ENCODE measurements at places on chromosomes 7 and 10.

- no peak for DNase-seq
Measured at GRCh38 chr10:94288361-94289101, 74.2 kb downstream of the NOC3L start.

DNA sequence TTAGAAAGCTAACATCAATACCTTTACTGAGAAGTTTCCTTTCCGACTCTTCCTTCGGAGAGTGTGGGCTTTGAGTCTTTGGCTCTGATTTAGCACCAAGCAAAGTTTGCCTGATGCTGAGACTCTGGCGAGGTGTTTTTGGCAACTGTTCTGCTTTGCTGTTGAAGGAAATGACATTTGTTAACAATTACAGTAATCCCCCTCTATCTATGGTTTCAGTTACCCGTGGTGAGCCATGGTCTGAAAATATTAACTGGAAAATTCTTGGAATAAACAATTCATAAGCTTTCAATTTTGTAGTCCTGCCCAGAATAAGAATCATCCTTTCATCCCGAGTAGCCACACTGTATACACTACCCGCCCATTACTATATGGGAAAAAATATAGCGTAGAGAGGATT, 126.3 kb downstream of the ARHGAP21 start:
- no peak for DNase-seq

- DNase-seq: no peak
Measured at GRCh38 chr7:133217773-133218172, 35.1 kb upstream of the EXOC4 start.

GRCh38 chr7:132152131-132152889, 424.0 kb downstream of the PLXNA4 start:
- no peak for DNase-seq

DNA sequence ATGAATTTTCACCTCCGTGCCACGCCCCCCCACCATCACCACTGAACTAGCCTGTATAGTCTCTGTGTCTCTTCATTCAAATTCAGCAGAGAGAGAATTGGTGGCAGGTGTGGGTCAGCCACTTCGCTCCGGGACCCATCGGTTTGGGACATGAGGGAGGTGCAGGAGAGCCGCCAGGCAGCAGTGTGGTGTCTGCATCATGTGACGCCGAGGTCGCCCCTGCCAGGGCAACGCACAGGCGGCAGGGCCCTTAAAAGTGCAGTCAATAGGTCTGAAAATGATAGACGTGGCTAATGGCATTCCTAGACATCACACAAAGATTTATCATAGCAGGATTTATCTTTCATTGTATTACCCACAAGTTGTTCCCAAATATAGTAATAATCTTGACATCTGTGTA, 100.6 kb upstream of the RNF32 start:
- DNase-seq: no peak

- DNase-seq: no peak
Measured at GRCh38 chr10:120394446-120394845, 62.6 kb upstream of the PLPP4 start.

- DNase-seq: no peak
Measured at GRCh38 chr7:46939558-46939957, 642.4 kb downstream of the TNS3 start.

GRCh38 chr7:69597278-69598076, 798 bp upstream of the AUTS2 start:
- DNase-seq: no peak

GRCh38 chr10:110765513-110766319, 106.0 kb upstream of the PDCD4 start:
- DNase-seq: peak; percentile 25

DNA sequence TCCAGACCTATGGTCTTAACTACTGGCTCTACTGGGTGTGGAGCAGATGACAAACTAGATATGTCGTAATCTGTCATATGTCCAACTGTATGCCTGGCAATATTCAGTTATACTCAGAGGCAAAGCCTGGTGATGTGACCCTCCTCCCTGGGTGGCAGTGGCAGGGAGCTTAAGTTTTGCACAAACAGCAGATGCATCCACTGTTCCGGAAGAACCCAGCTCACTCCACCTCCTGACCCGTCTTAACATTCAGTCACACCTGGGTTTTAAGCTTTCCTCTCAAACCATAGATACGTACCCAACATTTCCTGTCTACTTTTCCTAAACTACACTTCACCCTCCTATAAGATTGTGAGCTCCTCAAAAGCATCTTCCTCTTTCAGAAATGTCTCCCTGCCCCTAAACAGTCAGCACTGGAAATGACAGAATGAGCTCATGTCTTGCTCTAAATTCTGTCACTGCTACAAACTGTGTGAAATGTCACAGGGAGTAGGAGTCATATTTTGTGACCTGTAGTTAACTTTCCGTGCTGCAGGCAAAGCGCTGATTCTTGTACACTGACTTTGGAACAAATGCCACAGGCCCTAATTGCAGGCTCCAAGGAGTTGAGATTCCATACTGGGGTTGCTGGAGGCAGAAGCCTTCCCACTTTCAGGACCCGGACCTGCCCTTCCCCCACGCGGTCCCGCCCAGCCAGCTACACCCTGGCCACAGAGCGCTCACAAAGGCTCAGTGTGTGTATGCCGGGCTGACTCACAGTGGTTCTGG, 23.9 kb downstream of the SCD start:
- DNase-seq: no peak

DNA sequence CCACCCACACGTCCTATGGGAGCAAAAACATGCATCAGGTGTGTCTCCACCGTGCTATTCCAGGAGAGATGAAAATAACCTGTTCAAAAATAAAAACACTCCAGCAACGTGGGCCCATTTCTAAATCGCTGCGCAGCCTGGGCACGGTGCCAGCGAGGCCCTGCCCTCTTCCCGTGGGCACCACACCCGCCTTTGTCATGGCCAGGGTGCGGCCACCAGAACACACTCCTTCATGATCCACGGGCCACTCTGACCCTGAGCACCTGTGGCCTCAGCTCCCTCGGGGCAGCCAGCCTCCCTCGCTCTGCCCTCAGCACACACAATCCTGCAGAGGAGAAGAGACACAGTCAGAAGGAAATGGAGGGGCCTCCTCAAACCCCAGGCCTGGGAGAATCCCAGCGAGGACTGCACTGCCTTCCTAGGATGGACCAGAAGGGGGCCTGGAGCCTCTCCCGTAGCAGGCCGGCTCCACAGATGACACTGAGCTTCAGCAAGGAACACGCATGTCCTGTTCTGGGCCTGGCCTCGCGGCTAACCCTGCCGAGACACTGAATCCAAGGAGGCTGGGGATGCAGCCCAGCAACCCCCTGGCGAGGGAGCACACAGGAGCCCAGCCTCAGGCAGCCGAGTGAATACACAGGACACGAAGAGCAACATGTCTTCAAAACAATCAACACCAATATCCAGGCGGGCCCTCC, 169.0 kb downstream of the MAD1L1 start:
- DNase-seq: no peak

DNA sequence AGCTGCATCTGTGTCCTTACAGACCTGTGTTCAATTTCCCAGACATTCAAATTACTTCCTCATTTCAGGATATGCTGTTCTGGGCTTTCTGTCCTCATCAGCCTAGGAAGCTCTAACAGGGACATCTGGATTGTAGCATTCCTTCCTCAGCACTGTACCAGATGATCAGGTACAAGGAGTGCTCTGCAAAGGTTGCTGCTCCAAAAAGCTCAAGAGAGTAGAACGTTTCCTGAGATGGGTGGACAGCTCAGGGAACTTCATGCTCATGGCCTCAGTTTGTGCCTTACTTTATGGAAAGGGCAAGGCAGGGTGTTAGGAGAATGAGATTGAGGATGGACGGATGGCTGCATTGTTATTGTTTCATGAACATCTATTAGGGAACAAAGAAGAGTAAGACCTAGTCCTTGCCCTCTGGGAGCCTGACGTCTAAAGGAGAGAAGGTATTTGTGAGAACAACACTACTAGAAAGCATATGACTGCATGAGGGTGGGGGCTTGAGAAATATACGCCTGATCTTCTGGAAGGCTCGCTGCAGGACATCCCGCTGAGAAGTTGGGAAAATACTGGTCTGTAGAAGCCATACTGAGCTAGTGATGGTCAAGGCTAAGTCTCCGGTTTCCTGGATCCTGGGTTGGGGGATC, 10.5 kb upstream of the ZNF212 start:
- DNase-seq: no peak

GRCh38 chr10:104664205-104664604, 23.1 kb downstream of the SORCS3 start:
- no peak for DNase-seq

DNA sequence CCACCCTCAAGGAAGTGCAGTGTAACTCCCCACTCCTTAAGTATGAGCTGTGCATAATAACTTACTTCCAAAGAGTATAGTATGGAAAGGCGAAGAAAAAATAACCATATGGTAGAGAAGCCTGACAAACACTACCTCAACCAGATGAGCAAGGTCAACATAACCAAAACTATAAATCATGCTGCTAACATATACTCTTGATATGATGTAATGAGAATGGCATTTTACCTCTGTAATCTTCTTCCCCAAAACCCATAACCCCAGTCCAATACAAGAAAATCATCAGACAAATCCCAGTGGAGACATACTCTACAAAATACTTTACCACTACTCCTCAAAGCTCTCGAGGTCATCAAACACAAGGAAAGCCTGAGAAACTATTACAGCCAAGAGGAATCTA, 15.8 kb downstream of the OSBPL3 start:
- no peak for DNase-seq

- no peak for DNase-seq
Measured at GRCh38 chr10:106935978-106936451, 228.5 kb downstream of the SORCS1 start.

GRCh38 chr7:69919426-69920111, 321.3 kb downstream of the AUTS2 start:
- no peak for DNase-seq

GRCh38 chr7:24574950-24575349, 1.7 kb downstream of the PALS2 start:
- DNase-seq: no peak

GRCh38 chr7:78905436-78905835, 548.0 kb downstream of the MAGI2 start:
- DNase-seq: no peak

- no peak for DNase-seq
Measured at GRCh38 chr7:118352867-118353453, 128.5 kb downstream of the ANKRD7 start.

GRCh38 chr10:109929501-109930219, 6.3 kb upstream of the XPNPEP1 start:
- DNase-seq: no peak

- DNase-seq: no peak
Measured at GRCh38 chr7:29040579-29040925, 82.4 kb upstream of the TRIL start.

DNA sequence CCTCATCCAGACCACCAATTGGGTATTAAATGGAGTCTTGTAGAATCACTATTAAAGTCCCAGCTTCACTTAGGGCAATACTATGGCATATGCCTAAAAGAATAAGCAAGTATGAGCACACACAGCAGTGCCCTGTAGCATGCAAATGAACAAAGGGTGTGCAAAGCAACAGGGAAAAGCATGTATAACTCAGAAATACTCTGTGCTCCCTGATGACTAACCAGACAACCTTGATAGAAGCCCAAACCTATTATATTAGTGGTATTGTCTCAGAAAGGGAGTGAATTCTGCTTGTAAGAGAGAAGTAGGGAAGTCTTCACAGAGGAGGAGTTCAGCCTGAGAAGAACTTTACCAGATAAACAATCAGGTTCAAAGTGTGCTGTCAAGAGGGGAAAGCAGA, 131.2 kb downstream of the DGKI start:
- DNase-seq: no peak

GRCh38 chr7:97166308-97166707, 48.8 kb downstream of the SDHAF3 start:
- no peak for DNase-seq
